Stimulated activated CD8-positive, alpha-beta memory T cell treated with anti-CD3 and anti-CD28 coated beads, Interleukin-4, amount 100 ng/mL, for 48 hours (primary cell): ENCODE measurements at places on chromosomes 3 and 15.

DNA sequence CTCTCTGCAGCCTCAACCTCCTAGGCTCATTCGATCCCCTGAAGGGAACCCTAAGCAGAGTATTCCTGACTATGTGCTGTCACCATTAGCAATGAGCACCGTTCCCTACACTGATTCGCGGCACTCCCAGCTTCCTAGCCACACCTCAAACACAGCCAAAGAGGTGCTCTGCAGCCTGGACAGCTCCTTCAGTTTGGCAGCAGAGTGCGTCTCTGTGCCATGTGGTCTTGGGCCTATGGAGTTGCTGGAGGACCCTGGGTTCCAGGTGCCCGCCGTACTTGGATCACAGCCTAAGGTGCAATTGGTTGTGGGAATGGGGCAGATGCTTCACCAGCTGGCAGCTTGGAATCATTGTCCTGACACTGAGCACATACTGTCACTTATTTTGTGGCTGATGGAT lies 17.3 kb upstream of the IL12A start:
- DNase-seq: no peak

DNA sequence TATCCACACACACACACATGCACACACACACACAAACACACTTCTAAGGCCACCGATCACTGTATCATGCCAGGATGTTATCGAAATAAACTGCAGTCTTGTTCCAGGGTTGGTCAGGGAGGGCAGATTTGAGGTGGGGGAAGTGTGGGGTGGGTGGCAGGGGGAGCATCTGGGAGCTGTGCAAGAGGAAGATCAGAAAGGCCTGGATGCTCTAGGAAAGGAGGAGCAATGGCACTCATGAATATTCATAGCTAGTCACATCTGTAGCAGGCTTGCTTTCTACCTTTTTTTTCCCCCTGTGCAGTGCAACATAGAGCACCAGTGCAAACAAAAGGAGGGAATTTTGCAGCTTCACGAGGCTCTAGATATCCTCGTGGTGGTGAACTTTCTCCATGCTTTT lies 84.9 kb downstream of the MEIS2 start:
- DNase-seq: no peak

- DNase-seq: peak; percentile 66
These were observed 50.1 kb downstream of the SUMF1 start for GRCh38 chr3:4416961-4417360.

GRCh38 chr3:11724615-11725339 lies 81.1 kb upstream of the VGLL4 start:
- no peak for DNase-seq

DNA sequence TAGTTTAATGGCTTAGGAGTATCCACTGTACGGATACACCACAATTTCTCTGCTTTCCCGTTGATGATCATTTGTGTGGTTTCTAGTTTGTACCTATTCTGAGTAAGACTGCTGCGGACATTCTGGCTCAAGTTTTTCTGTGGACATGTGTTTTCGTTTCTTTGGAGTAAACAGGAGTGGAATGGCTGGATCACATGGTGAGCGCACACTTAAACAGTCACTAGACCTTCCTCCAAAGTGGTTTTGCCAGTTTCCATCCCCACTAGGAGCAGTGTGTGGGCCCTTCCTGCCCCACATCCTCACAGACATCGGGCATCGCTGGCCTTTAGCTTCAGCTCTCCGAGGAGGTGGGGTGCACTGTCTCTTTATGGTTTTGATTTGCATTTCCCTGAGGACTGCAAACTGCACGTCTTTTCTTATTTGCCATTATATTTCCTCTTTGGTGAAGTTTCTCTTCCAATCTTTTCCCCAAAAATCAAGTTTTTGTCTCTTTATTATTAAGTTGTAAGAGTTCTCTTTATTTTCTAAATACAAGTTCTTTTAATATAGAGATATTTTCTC lies 94.1 kb downstream of the VGLL4 start:
- no peak for DNase-seq

DNA sequence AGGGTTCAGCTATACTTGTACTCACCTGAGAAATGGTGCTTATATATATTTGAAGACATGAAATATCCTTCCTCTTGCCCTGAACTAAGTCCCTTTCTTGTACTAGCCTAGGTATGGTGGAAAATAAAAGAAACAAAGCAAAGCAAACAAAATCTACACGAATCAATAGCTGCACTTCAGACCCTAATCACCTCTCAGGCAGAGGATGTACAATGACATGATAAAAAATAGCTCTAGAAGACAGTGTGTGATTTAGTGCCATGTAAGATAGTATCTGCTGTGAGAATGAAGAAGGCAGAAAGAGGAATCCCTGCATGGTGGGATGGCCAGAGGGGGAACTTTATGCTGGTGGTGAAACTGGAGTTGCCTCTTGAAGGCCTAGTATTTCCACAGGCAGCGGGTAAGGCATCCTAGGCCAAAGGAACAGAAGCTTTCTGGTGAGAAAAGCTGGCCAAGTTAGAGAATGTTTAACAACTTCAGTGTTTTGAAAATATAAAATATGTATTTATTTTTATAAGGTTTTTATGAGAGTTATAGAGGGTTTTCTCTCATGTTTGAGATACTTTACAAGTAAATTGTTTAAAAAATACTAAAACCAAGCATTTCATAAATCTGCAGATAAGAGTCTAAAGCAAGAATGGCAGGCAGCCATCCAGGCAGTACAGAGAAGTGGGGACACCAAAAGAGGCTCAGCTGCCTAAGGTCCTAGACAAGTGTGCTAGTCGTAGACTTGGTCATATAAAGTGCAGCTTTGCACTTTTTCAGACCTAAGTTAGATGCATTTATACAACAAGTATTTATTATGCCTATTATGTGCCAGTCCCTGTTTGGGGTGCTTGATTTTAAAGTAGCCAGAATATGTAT lies 14.9 kb downstream of the LEKR1 start:
- no peak for DNase-seq

DNA sequence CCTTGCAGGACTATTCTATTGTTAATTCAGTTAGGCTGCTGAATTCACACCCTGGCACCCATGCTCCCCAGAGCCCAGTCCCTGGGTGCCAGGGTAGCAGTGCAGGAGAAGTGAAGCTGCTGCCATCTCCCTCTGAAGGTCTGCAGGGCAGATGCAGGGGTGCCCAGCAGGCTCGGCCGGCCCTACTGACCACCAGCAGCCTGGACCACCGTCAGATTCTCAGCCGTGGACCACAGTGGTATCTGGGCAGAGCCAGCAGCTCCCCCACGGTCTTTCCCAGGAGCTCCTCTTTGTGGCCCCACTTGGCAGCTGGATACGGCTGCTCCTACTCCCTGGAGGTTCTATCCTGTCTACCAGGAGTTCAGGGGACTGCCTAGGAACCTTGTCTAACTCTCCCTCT lies 46.8 kb downstream of the ALDH1L1 start:
- peak; percentile 14 for DNase-seq

GRCh38 chr3:44289882-44290462 lies 48.3 kb downstream of the TOPAZ1 start:
- DNase-seq: no peak

- no peak for DNase-seq
These were observed 68.9 kb upstream of the HERC1 start for GRCh38 chr15:63902671-63903035.

- DNase-seq: no peak
These were observed 39.9 kb downstream of the FEM1B start for GRCh38 chr15:68317281-68318007.

- no peak for DNase-seq
These were observed 27.9 kb downstream of the MGLL start for GRCh38 chr3:127794402-127794801.

DNA sequence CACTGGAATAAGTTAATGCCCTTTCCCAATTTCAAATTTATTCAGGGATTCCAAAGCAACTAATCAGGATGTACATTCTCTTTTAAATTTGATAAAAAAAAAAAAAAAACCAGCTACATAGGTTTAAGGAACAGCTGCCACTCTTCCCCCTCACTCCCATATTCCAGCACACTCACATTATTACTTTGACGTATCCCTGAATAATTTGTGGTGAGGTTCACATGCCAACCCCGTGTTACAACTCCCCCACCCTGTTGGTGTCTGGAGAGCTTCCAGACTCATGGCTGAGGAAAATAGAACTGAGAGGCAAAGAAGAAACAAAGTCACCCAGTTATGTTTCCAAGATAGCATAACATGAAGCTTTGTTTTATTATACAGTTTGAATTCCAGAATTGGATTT lies 300.5 kb upstream of the MME start:
- DNase-seq: no peak

- no peak for DNase-seq
These were observed 332.3 kb downstream of the ERC2 start for GRCh38 chr3:56135941-56136340.

GRCh38 chr3:33749546-33750210 lies 31.6 kb upstream of the CLASP2 start:
- no peak for DNase-seq

- no peak for DNase-seq
These were observed 136.3 kb downstream of the LRRK1 start for GRCh38 chr15:101055411-101055810.

DNA sequence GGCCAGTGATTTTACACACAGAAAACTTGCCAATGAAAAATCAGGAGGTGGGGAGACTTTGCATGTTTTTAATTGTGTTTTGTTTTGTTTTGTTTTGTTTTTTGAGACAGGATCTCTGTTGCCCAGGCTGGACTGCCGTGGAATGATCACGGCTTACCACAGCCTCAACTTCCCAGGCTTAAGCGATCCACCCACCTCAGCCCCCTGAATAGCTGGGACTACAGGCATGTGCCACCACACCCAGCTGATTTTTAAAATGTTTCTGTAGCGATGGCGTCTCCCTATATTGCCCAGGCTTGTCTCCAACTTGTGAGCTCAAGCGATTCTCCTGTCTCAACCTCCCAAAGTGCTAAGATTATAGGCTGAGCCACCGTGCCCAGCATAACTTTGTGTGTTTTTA lies 46.0 kb downstream of the MEIS2 start:
- DNase-seq: no peak

DNA sequence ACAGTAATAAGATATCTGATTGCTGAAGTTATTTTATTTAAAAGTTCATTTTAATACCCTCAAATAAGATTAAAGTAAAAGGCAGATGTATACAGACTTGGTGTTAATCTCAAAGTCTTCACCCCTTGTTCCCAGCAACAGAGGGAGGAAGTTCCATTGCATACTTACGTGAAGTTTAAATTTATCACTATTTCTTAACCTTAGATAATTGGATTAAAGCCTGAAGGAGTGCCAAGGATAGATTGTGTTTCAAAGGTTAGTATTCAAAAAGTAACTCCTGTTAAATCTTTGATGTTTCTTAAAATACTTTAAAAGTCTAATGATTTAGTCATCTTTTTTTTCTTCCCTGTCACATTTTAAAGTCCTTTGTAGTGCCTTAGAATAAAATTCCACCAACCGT lies 39.3 kb downstream of the ATP1B3 start:
- no peak for DNase-seq

DNA sequence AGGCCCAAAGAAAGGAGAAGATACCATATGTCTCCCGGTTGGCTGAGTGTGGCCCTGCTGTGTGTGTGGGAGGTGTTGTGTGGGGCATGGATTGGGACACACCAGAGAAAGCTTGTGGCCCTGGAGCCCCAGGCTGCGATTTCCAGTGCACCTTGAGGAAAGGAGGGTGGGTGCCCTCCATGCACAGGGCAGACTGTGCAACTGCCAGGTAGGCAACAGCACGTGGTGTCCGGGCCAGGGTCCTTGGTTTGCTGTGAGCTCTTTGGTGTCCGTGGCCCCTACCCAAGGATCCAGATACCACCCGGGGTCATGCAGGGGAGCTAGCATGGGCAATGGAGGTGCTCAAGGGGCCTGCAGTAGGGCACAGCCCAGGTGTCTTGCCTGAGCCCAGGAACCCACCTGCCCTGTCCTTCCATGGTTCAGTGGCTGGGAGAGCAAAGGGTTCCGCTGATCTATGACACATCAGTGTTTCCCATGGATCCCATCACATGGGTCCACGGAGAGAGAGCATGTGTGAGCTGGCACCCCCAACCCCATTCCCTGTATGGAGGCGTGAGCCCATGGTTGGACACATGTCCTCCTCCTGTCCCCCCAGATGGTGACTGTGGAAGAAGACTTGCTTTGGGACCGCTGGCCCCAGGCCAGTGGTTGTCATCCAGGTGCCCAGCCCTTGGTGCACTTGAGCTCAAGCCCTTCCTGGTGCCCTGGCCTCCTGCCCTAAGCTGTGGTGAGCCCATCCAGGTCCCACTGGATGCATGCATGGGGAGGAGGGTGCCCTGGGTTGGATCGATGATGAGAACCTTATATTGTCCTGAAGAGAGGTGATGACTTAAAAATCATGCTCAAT lies 223.4 kb downstream of the SNRPN start:
- DNase-seq: peak; percentile 8

- no peak for DNase-seq
These were observed 12.5 kb downstream of the CTSH start for GRCh38 chr15:78932258-78932808.

DNA sequence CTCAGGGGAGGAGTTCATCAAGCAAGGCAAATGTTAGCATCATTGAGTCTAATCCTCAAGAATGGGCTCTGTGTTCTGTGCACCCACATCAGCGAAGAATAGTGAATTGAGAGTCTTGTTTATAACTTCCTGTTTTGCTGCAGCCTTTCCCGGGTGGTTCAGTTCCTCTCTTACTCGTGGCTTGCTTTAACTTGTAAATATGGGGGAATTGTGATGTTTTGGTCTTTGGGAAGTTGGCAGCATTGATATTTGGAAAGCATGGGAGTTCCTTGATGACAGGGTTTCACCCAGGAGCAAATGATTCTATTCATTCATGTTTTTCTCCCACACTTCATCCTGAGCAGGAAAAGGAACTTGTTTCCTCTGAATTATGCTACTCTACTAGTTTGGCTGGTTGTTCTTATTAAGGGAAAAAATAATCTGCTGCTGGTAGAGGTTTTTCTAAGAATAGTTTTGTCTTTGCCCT lies 40.4 kb downstream of the GPD1L start:
- DNase-seq: no peak

DNA sequence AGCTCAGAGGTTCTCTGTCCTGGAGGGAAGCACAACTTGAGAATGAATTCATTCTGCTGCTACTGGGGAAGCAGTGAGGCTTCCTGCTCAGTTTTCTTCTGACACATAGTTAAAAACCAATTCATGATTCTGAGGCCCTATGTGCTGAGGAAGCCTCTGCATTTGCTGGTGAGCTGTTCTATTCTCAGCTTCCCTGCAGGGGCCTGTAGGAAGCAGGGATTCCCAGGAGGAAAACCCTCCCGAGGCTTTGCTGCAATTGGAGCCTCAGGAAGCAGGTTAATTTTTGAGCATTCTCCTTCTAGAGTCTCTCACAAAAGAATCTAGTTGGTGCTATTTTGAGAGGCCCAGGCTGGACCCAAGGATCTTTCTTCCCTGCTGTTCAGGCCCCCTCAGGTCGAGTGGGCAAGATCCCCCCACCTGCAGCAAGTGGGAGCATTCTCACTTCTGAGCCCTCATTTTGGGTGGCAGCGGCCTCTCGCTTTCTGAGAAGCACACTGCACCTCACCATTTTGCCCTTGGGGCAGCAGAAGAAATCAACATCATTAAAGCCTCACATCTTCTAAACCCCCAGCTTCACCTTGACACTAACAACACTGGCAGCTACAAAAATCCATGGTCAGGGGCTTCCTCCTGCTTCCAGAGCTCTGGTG lies 197.5 kb upstream of the TSC22D2 start:
- DNase-seq: no peak

- peak; percentile 28 for DNase-seq
These were observed 62.1 kb upstream of the NR2C2 start for GRCh38 chr3:14885307-14885706.
